ENCODE measurements at places on chromosomes 7 and 10.

DNA sequence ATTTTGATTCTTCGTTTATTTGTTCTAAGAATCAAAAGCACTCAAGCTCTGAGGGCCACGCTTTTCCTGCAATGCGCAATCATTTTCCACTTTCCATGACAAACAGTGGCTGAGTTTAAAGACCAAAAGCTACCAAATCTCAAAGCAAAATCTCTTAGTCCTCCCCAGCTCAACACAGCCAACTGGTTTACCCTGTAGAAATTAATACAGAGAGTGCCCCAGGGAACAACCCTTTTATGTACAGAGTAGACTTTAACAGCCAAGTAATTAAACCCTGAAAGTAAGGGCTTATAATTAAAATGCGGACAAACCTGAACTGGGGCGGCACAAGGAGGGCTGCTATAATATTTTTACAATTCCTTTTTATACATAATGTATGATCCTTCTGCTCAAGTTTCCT is 53.2 kb downstream of the FAM53B start:
- no peak overlapping the region for H3K27ac ChIP-seq
- no peak for DNase-seq
- no peak overlapping the region for H3K4me3 ChIP-seq
- H3K4me1 ChIP-seq, result peaks cover 56% of the 10 kb centered on the region
- peaks cover 14% of the 10 kb centered on the region for H3K36me3 ChIP-seq

GRCh38 chr10:108090476-108091215 is 926.1 kb upstream of the SORCS1 start:
- no peak for DNase-seq
- H3K27me3 ChIP-seq, result no peaks in the 10 kb centered on the region
- H3K4me3 ChIP-seq, result no peak overlapping the region
- H3K27ac ChIP-seq, result no peak overlapping the region
- no peaks in the 10 kb centered on the region for H3K4me1 ChIP-seq
- no peaks in the 10 kb centered on the region for H3K36me3 ChIP-seq

DNA sequence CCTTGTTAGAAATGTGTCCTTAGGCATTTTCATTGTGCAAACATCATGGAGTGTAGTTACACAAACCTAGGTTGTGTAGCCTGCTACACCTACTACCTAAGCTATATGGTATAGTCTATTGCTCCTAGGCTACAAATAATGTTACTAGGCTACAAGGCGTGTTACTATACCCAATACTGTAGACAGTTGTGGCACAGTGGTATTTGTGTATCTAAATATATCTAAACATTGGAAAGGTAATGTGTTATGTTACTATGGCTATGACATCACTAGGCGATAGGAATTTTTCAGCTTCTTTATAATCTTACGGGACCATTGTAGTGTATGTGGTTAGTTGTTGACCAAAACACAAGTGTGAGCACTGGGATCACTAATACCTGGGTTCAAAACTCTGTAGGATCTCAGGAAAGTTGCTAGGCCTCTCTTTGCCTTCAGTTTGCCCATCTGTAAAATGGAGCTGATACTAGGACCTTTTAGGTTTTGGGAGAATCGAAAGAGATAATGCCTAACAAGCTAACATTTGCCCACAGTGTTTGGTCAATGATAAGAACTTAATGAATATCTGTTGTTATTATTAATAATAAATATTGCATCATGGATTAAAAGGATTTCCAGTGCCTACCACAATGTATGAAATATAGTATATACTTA is 2.7 kb downstream of the BICC1 start:
- peaks cover 52% of the 10 kb centered on the region for H3K27me3 ChIP-seq
- no peak for DNase-seq
- peaks cover 12% of the 10 kb centered on the region for H3K4me1 ChIP-seq

- H3K27me3 ChIP-seq, result no peaks in the 10 kb centered on the region
- peaks cover 6% of the 10 kb centered on the region for H3K36me3 ChIP-seq
- peaks cover 62% of the 10 kb centered on the region for H3K4me1 ChIP-seq
- DNase-seq, result no peak
- no peak overlapping the region for H3K4me3 ChIP-seq
- no peak overlapping the region for H3K27ac ChIP-seq
Observed at GRCh38 chr10:62079885-62080559, 178.5 kb downstream of the ARID5B start.

GRCh38 chr10:76229341-76229740 is 797.9 kb downstream of the LRMDA start:
- peaks cover 34% of the 10 kb centered on the region for H3K4me1 ChIP-seq
- peaks cover 14% of the 10 kb centered on the region for H3K27me3 ChIP-seq
- no peak overlapping the region for H3K27ac ChIP-seq
- no peak overlapping the region for H3K4me3 ChIP-seq
